NCI-H187 treated with DMSO at 0.1 percent for 48 hours (cell line): ENCODE measurements at places on chromosomes 6 and 20.

GRCh38 chr6:34546551-34547321 lies 9.4 kb downstream of the SPDEF start:
- no peak for DNase-seq

GRCh38 chr6:7042056-7042653 lies 65.6 kb upstream of the RREB1 start:
- no peak for DNase-seq

- DNase-seq: peak; percentile 4
Observed at GRCh38 chr6:39865011-39865888, 69.0 kb downstream of the MOCS1 start.

DNA sequence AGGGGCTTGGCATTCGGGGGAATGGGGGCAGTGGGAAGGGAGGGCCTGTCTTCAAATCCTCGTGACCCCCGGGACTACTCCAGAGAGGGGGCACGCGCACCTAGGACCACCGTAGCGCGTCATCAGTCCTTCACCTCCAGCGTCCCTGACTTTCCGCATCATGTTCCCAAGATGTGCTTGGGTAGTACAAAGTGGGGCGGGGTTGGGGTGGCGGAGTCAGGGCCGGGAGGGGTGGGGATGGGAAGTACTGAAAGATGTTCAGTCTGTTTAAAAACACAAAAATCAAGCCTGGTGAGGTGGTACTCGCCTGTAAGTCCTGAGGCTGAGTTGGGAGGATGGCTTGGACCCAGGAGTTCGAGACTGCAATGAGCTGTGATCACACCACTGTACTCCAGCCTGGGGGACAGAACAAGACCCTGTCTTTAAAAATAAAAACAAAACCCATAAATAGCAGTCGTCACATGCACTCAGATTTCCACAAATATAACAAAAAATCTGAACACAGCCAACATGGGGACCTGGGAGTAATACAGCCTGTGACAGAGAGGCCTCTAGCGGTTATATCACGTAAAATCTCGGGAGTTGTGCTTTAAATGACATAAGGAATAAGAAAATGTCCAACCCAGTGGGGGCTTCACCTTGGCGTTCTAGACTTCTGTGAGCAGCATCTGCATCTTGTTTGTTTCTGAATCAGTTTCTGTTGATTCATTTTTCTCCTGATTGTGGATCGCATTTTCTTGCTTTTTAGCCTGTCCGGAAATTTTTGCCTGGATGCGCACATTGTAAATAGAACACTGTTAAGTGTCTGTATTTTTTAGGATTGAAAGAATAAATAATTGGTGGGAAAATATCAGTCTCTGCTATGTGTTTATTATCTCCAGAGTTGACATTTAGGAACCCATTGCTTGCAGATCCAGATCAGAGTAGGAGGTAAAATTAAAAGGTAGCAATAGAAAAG lies 698 bp upstream of the LRP11 start:
- peak; percentile 49 for DNase-seq

- DNase-seq: no peak
Observed at GRCh38 chr6:26029570-26029856, 57.7 kb upstream of the HFE start.

- no peak for DNase-seq
Observed at GRCh38 chr6:107077710-107078109, 37.6 kb downstream of the BEND3 start.

DNA sequence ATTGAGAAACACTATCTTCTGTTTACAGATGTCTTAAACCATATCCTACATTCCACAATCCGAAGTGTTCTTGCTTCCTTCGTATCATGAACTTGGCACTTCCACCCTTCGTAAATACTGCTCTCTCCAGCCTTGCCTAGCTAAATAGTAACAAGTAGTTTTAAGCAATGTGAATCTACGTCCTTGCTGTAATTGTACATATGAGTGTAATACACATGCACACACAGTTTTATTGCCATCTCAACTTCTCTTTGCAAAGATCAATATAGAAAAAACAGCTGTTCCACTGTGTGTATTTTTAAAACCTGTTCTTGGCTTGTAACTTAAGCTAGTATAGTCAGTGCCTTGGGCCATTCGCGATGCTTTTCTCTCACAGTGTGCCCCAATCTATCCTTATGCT lies 1524.7 kb downstream of the GRIK2 start:
- no peak for DNase-seq
